Activated CD8-positive, alpha-beta memory T cell treated with anti-CD3 and anti-CD28 coated beads for 1 hour (primary cell): ENCODE measurements at places on chromosomes 1 and 21.

GRCh38 chr1:20153000-20153418, 13.9 kb downstream of the PLA2G2F start:
- no peak for DNase-seq

DNA sequence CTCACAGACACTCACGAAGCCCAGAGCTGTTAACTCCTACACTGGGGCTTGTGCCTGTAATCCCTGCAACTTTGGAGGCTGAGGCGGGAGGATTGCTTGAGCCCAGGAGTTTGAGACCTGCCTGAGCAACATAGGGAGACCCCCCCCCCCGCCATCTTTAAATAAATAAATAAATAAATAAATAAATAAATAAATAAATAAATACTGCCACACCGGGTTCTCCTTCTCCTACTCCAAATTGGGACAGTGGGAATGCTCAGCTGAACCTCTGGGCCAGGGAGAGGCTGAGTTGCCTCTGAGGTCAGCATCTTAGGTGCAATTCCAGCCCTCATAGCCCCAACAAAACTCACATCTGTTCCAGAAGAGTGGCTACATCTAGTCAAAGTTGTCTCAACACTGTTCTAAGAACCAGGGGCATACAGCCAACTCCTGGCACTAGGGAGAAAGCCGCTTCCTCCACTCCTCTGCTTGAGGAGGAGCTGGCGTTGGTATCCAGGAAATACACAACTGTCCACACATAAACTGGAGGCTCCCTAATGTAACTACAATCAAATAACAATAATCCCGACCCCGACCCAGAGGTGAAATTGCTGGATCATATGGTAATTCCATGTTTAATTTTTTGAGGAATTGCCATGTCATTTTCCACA, 27.0 kb downstream of the C1orf216 start:
- DNase-seq = no peak

- no peak for DNase-seq
These were observed 20.6 kb upstream of the MTARC2 start for GRCh38 chr1:220727519-220727918.

DNA sequence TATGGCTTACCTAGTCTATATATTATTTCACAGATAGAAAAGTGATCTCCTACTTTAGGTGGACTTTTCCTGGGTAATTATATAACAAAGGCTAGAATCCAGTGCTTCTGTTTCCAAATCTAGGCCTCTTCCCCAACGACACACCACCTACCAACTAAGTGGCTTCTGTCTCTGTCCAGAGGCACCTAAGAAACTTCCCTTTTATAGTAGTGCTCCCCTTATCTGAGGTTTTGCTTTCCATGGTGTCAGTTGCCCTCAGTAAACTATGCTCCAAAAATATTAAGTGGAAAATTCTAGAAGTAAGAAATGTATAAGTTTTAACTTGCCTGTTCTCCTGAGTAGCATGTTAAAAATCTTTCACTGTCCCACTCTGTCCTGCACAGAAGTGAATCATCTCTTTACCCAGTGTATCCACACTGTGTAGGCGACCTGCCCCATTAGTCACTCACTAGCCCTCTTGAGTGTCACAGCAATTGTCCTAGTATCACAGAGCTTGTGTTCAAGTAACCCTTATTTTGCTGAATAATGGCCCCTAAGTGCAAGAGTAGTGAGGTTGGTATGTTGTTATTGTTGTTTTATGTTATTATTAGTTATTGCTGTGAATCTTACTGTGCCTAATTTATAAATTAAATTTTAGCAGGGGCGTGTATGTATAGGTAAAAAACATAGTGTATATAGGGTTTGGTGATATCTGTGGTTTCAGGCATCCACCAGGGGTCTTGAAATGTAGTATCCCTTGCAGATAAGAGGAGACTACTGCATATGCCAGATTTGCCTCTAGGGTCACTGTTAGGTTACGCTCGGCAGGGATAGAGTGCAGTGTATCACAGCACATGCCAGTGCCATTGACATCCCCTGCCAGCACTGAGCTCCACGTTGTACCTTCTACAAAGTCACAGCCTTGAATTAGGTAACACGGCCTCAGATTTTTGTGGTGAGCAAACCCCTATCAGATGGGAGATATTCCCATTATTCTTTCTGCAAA, 14.7 kb upstream of the CD53 start:
- DNase-seq = no peak

GRCh38 chr1:244296447-244296846, 155.3 kb downstream of the ADSS2 start:
- no peak for DNase-seq

DNA sequence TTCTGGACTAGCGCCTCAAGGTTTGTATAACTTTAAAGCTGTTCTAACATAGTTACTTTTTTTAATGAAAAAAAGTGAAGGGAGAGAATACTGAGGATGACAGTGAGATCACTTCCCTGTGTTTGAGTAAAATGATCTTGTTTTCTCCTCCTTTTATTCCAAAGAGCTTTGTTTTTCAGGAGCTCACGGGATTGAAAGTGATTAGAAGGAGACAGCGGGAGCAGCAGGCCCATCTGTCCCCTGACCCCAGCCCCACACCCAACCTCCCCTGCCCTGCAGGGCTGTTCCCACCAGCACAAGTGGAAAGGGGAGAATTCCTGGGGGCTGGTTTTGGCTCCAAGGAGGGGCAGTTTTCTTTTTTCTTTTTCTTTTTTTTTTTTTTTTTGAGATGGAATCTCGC, 2.1 kb upstream of the DNMT3L start:
- no peak for DNase-seq

DNA sequence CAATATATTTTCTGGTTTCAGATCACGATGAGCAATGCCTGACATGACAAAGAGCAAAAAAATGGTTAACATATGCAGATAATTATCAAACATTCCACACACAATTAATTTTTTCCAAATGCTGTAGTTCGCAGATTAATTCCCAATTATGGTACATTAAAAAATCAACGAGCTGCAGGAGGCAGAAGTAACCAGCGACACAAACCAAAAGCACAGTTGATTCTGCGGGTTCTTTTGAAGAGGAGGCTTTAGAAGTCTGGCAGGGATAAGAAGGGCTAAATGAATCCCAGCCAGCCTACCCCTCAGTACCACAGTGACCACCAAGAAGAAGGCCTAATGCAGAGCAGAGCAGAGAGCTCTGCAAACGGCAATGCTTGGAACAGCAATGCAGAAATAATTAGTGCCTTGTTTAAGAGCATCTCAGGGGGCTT, 17.0 kb upstream of the KNCN start:
- no peak for DNase-seq

DNA sequence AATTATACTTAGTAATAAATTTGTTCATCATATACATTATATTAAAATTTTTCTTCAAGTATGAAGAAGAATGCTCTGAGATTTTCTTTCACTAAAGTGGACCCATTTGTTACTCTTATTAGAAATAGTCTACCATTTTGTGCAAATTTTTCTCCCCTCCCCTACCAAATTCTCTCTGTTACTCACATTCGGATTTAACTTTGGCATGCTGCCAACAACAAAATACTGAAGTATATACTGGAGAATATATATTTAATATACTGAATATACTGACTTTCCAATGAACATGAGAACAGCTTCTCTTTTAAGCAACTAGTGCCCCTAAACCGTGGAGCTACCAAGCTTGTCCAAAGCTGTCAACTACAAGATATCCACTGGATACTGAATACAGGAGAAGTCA, 57.2 kb downstream of the CENPF start:
- no peak for DNase-seq

DNA sequence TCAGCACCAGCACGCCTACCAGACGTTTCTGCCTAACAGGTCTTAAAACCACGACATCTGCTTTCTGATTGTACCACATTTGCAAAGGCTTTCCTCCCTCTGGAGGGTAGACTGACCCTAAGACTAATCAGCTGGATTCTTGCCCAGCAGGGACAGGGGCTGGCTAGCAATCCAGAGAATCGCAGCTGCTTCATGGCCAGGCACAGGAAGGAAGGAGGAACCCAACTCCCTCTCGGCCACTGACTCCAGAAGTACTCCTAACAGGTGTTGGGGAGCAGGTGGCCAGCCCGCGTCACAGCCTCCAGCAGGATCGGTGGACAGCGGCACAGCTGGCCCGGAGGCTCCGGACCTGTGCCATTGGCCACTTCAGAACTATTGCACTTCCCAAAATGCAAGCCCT, 180.8 kb downstream of the NPHP4 start:
- DNase-seq = no peak

DNA sequence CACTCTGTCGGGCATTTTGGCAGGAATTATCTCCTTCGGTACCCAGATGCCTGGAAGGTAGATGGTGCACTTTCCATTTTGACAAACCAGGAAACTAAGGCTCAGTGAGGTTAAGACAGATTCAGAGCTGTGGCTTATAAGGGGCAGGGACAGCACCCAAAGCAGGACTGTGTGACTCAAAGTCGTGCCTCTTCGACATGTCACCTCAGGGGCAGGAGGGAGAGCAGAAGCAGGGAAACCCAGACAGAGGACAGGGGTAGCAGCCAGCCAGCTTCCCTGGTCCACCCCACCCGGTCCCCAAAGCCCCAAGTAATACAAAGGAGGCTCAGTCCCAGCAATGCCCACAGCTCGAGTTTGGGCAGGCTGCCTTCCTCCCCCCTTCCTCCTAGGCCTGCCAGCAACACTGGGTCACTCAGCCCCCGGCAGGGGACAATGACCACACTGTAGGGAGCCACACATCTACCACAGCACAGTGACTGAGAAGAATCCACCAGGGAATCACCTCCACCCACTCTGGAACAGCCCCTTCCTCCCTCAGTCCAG, 2.5 kb downstream of the RHOC start:
- DNase-seq = no peak

- no peak for DNase-seq
These were observed 38.9 kb upstream of the UTS2 start for GRCh38 chr1:7891804-7892203.

- no peak for DNase-seq
These were observed 3.7 kb downstream of the CHD1L start for GRCh38 chr1:147246044-147246690.

DNA sequence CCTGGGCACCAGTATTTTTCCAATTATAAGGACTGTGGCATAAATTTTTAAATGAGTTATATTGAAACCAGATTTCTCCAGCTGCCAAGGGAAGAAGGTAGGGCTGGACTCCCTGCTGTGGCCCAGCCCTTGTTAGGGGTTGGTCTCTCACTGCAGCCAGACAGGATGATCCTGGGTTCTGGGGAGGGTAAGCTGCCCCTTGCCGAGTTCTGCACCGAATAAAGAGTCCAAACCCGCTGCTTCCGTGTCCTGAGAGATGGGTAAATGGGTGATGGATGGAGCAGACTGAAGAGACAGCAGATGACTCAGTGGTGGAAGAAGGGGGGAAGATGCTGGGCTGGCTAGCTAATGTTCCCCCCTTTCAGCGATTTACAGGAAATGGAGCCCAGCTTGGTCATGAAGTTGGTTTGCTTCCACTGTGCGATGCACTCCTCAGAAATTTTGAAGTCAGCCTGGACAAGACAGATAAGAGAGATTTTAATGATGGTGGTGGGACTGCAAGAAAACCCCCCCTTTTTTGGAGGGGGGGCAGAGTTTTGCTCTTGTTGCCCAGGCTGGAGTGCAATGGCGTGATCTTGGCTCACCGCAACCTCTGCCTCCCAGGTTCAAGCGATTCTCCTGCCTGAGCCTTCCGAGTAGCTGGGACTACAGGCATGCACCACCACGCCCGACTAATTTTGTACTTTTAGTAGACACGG, 41.4 kb downstream of the YARS1 start:
- DNase-seq = no peak

DNA sequence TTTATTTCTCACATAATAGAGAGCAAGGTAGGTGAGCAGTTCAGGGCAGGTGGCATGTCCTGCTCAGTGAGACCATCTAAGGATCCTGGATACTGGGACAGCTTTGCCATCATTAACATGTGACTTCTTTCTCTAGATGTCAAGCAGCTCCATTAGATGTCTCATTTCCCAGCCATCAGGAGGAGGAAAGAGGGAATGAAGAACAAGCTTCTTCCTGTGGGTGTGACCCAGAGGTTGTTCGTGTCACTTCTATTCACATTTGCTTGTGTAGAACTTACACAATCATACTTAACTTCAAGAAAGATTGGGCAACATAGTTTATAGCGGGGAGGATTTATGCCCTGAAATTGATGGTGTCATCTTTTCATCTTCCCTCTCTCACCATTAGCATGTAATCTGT, 169.2 kb upstream of the B3GALT2 start:
- no peak for DNase-seq

GRCh38 chr1:41109310-41110197, 88.0 kb upstream of the SLFNL1 start:
- DNase-seq = no peak

DNA sequence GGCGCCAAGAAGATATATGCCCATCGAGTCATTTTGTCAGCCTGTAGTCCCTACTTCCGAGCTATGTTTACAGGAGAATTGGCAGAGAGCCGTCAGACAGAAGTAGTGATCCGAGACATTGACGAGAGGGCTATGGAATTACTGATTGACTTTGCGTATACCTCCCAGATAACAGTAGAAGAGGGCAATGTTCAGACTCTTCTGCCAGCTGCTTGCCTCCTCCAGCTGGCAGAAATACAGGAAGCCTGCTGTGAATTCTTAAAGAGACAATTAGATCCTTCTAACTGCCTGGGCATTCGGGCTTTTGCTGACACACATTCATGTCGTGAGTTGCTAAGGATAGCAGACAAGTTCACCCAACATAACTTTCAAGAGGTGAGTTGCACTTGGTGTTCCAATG, 19.1 kb downstream of the KLHL20 start:
- no peak for DNase-seq

- DNase-seq = no peak
These were observed 357.5 kb downstream of the PTPRU start for GRCh38 chr1:29593601-29594382.

- no peak for DNase-seq
These were observed 51.4 kb downstream of the GRIK1 start for GRCh38 chr21:29888437-29888836.

DNA sequence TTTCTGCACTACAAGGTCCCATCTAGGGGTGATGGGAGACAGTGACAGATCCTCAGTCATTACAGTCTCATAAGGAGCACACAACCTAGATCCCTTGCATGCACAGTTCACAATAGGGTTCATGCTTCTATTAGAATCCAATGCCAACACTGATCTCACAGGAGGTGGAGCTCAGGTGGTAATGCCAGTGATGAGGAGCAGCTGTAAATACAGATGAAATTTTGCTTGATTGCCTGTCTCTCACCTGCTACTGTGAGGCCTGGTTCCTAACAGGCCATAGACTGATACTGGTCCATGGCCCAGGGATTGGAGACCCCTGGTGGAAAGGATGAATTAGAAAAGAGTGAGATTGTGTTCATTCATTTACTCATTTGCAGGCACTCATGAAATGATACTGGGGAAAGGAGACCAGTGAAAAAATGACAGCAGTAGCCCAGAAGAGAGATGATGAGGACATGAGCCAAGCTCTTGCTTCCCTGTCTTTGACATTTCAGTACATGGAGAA, 251.6 kb upstream of the DUSP10 start:
- no peak for DNase-seq
